ENCODE measurements at places on chromosomes 5 and 9.

- no peak for DNase-seq
Observed at GRCh38 chr5:172641359-172642050, 442 bp downstream of the NEURL1B start.

DNA sequence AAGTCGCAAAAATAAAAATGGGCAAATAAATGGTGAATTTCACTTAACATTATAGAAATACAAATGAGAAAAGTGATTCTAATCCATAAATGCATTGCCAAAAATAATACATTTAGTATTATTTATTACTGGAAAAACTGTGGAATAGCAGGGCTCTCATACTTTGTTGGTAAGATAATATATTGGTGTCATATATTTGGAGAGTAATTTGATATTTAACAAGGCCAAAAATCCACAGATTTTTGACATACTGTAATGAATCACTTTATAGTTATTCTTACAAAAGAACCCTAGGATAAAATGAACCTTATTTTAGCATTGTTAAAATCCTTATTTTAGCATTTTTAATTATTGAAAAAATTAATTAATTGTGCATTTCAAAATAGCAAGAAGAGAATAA, 397.2 kb upstream of the DAB2 start:
- no peak for DNase-seq

DNA sequence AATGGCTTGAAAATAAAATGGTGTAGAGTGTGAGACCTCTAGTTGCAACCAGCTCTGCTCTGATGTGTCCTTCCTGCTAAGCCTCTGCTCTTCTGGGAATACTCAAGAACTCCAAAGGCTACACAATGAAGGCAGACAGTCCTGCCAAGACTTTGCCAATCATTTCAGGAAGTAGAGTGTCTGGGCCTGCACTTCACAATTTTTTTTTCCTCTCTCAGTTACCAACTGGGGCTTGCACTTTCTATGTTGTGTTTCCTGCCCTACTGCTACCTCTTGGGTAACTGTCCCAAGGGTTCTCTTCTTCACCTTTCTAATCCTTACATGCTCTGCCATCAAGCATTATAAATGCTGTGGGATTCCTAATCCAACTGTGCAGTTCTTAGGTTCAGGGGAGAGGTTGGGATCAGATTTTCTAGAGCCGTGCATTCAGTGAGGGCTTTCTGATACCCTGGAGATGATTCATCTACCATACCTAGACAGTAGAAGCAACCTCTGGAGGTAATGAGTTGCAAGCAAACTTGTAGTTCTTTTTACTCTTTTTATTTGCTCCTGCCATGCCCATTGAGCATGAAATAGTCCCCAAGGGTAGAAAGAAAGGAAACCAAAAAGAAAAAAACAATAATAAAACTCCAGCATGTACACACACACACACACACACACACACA, 365.9 kb downstream of the MLLT3 start:
- no peak for DNase-seq

DNA sequence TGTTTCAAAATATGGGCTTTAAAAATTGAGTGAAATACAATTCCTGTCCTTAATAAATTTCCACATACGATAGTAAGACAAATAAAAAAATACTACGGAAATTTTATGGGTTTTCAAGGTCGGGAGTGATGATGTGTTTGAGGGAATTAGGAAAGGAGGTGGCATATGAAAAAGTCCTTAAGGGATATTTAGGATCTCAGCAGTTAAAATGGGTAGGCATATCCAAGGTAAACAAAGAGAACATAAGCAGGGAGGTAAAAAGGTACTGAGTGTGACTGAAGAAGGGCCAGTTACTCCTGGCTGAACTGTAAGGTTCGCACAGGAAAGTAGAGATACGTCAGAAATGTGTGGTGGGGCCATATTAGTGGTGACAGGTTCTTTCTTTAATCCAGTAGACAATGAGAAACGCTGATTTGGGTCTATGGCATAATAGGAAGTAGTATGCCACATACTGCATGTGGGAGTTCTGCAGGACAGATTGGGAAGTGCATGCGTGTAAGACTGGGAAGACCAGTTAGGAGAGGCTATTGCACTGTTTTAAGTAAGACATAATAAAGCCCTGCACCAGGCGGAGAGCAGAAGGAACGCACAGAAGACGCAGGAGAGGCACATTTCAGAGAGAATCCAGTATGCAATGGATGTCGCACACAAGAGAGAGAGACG, 937 bp upstream of the HMGCR start:
- DNase-seq: no peak

- no peak for DNase-seq
Observed at GRCh38 chr9:38445154-38446043, 21.1 kb upstream of the IGFBPL1 start.

- no peak for DNase-seq
Observed at GRCh38 chr5:35938568-35939227, at the start of gene CAPSL. CAPSL (minus strand) TSS chr5:35938622; CDS start chr5:35921120, 17,502 bp downstream.

- DNase-seq: no peak
Observed at GRCh38 chr5:147361441-147362175, 126.8 kb downstream of the STK32A start.

DNA sequence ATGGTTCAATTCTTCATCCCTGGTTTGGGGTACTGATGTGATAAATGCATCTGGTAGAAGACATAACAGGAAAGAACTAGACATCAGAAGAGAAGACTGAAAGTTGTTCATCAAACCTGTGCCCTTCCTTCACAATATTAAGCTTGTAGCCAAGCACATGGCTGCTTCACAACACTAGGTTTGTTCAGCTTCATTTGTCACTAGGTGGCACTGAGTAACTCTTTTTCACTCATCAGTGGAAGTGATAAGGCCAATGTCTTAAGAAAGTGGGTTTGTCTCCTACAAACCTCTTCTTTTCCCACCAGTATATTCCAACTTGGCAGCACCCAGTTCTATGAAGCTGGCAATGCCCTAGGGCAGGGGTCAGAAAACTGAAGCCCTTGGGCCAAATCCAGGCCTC, 26.9 kb downstream of the ZNF484 start:
- DNase-seq: no peak

GRCh38 chr5:146301626-146302025, 37.0 kb upstream of the POU4F3 start:
- DNase-seq: no peak

DNA sequence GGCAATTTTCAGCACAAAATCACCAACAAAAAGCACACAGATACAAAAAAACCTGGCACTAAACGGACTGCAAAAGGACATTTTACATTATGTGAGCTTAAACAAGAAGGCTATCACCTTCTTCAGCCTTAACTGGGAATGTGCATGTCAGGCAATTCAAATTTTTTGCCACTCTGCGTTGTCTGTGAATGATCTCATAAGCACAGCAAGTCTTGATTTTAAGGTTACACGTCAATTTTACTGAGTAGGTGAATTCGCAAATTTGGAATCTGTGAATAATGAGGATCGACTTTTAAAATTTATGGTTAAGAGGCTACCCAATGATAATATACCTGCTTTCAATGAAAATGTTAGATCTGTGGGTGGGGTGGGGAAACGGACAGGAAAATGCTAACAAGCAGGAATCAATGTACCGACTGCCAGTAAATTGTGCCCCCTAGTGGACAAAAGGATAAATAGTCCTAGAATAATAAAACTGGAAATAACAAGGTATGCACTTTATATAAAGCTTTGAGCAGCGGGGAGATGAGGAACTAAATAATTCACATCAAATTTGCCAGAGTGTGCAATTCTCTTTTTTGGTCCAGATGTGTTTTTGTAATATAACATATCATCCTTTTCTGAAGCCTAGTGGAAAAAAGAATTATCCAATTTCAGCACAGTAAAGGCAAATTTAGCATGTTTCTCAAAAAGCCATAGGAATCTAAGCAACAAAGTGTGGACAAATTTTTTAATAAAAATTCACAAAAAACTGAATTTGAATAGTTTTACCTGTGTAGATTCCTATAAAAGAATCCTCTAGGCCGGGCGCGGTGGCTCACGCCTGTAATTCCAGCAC, 20.5 kb downstream of the EQTN start:
- DNase-seq: no peak

- no peak for DNase-seq
Observed at GRCh38 chr9:567747-568305, 273.7 kb upstream of the DMRT1 start.

DNA sequence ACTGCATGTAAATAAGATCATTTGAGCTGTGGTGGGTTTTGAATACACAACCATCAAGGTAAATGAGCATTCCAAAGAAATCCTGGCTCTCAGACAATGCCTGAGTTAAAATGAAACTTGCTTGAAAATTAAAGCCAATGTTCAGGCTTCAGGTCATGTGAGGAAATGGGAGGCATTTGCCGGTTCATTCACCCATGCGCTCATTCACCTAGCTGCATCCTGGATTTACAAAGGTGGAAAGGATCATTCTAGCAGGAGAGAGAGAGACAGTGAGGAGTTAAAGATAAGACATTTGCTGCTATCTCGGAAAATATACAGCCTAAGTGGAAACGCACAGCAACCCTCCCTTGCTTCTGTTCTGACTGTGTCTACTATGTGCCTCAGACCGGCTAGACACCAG, 143.8 kb upstream of the KLF4 start:
- DNase-seq: no peak

DNA sequence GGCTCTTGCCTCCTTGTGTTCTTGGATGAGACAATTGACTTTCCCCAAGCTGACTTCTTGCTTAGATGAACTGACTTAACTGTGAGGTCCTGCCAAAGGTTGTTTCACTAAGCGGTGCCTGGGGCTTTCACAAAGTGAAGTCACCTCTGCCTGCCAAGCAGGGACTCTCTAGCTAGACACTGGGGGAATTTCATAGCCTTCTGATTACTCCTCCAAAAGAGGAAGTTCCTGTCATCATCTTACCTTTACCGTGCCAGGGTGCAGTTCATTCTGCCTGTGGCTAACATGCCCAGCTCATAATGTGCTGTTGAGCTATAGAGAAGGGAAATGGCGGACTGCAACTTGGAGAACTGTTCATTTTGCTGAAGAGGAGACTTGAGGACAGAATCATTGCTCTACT, 472.0 kb upstream of the WWC1 start:
- no peak for DNase-seq

GRCh38 chr5:74272831-74273451, 367.6 kb downstream of the ENC1 start:
- DNase-seq: no peak

DNA sequence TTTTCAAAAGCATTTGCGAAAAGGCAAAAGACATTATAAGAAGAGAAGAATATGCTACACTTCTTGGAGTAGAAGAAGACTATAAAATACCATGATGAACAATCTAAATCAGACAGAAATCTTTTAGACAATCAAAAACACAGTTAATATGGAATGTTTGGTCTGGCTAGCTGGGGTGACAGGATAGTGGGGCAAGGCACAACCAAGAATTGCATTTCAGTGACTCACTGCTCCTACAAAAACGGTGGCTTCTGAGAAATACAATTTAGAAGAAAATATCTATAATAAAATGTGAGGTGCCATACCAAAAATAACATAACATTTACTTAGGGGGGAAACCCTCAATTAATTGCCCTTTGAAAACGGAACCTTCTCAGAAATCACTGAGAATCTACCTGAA, 363.4 kb downstream of the NPR3 start:
- DNase-seq: no peak

DNA sequence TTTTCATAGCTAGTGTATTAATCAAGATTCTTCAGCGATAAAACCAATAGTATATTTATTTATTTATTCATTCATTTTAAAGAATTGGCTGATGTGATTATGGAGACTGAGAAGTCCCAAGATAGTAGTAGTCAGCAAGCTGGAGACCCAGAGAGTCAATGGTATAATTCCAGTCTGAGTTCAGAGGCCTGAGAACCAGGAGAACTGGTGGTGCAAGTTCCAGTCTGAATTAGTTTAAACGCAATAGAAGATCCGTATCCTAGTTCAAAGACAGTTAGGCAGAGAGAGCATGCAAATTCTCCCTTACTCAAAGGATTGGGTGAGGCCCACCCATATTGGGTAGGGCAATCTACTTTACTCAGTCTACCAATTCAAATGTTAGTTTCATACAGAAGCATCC, 364.2 kb upstream of the RPS23 start:
- DNase-seq: no peak

DNA sequence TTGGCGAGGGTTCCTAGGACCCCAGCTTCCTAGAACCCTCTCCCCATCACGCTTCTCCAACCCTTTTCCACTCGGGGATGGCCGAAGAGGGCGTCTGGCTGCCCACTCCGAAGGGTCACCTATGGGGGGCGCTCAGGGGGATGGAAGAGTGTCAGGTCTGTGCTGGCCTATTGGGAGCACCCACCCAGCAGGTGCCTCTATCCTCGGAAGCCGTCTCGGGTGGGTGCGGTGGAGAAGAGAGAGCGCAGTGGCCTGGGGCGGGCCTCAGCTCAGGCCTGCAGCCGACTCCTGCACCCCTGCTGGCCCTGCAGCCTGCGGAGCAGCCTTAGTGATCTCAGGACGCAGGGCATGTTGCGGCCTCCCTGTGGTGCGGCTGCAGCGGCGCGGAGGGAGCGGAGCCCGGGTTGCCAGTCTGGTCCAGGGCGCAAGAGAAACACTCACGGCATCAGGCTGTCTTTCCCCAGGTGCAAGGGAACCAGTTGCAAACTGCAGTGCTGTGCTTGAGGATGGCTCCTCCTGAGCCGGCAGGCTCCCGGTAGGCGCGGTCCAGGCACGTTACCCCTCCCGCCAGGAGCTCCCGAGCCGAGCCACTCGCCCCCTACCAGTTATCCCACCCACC, 1.5 kb upstream of the IRX2 start:
- no peak for DNase-seq

DNA sequence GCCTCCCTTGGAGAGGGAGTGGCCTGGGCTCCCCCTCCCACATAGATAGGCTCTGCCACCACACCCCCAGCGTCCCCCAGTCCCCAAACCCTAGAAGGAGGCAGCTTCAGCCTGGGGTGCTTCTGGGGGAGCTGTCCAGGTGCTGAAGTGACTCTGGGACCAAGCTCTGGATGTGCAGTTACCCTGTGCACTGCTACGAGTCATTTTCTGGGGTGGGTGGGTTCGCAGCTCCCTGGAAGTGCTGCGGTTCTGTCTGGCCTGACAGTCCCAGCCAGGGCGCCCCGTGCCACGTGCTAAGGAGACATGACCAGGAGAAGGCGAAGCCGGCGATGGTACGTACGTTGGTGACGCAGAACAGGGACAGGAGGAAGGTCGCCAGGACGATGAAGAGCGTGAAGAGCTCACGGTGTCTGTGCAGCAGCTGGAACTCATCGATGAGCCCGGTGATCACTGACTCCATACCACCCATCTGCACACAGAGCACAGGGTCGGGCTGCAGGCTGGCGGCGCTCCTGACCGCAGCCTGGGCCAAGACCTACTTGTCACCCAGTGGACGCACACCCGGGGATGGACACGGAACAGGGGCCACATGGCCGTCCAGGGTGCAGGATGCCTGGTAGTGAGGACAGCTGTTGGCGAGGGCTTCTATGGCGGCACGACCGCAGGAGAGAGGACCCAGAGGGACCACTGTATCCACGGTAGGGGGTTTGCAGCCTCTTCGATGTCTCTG, 35.7 kb downstream of the SLC6A3 start:
- no peak for DNase-seq

DNA sequence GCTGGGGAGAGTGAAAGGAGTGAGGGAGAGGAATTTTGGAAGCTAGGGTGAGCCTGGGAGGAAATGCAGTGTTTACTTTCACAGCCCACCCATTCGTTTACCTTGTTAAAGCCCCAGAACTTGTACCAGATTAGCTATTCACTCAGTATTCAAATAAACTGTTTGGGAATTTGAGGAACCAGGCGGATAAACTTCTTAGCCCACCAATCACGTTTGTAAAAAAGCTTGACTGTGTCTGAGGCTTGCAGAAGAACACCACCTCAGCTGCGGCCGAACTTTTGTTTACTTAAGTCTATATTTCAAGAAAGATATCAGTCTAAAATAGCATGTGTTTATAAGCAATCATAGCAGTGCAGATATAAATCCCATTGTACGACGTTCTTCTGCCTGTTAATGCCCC, 5.2 kb upstream of the TLE1 start:
- no peak for DNase-seq

- DNase-seq: no peak
Observed at GRCh38 chr9:116308076-116308475, 154.5 kb downstream of the PAPPA start.
